ENCODE measurements at places on chromosomes 11 and 22.

GRCh38 chr22:22070371-22070824, 87.8 kb upstream of the TOP3B start:
- DNase-seq, result peak; percentile 68

- no peak for DNase-seq
These were observed 14.8 kb upstream of the FAM168A start for GRCh38 chr11:73612601-73613140.

DNA sequence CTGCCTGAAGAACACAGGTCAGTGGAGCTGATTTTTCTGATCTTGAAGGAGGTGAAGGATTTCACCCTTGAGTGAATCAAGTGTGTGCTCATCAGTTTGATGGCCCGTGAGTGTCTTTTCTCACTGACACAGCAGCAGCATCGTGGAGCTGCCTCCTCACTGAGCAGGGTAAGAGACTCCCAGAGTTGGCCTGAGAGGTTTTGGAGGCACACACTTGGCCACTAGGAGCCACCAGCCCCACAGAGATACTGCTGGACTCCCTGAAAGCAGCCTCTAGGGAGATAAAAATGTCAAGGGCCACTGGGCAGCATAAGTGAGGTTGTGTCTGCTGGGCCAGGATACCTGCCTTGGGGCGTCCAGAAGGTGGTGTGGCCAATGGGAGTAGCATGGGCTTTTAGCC, 245.4 kb downstream of the GRIK4 start:
- no peak for DNase-seq

- no peak for DNase-seq
These were observed 747.3 kb upstream of the TENM4 start for GRCh38 chr11:80188076-80188627.

DNA sequence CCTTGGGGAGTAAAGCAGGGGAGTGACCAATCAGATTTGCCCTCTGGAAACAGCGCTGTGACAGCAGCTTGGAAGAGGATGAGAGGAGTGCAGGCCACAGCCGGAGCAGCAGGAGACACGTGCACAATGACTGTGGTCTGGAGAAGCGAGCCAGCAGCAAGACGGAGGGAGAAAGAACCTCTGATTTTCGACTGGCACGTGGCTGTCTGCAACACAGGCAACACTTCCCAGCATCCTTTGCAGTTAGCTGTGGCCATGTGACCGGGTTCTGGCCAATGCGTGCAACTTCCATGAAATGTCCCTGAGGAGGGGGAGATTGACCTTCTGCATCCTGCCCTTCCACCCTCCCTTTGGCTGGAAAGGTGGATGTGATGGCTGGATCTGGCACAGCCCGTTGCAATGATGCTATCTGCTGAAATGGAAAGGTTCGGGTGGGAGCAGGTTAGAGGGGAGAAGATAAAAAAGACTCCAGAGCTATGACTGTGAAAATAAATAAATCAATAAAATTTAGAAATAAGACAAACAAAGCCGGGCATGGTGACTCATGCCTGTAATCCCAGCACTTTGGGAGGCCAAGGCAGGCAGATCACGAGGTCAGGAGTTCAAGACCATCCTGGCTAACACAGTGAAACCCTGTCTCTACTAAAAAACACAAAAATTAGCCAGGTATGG, 15.6 kb downstream of the PLA2G6 start:
- DNase-seq, result no peak

DNA sequence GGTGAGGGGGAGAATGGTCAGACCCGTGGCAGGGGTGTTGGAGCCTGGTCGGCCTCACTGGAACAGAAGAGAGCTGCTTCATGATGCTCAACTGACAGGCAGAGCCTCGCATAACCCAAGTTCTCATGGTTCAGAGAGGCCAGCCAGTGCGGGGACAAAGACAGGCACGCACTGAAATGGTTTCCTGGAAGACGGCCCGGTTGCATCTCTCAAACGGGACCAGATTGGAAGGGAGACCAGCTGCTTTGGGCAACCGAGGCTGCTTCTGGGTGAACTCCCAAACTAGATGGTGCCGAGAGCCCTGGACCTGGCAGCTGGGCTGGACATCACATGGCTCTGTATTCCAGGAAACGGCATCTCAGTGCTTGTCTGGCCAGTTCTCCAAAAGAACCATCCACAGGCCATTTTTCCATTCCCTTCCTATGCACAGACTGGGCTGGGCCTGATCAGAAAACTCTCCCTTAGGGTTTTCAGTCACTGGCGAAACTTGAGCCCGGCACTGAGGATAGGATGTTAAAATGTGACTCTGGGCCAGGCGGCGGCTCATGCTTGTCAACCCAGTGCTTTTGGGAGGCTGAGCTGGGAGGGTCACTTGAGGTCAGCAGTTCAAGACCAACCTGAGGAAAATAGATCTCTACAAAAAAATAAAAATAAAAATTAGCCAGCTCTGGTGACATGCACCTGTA, 80.1 kb upstream of the PRODH start:
- no peak for DNase-seq

DNA sequence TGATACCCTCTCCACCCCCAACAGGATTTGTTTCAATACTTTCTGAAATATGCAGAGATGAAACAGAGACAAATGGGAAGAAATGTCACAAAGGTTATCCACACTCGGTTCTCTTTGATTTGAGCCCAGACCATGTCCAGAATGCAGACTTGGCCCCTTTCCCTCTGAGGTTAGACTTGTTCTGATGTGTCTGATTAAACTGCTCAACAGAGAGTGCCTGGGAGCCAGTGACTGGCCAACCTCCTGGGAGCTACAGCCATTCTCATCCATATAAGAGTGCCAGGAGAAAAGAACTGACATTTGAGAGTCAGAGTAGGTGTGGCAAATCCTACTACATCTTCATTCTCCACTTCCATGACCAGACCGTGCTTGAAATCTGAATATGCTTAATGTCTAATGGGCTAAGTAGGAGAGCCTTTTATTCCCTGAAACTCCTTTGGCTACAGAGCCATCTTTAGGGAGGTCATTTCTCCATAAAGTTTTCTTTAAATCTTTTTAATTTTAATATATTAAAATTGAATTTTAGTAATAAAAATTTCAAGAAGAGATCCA, 201.4 kb downstream of the BLID start:
- no peak for DNase-seq

DNA sequence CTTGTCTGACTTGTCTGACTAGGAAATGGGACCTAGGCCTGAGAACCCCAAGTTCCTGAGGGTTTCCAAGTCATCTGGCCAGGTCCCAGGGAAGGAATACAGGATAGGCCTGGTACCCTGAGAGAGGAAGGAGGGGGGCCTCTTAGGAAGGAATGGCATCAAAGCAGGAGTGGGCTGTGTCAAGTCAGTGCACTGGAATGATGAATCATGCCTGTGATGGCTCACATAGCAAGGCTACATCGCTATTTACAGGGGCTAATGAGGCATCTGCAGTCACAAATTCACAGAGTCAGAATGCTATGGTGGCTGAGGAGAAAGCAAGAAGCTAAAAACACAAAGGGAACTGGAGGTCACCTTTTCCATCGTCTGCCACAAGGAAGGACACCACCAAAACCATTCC, 247.3 kb downstream of the NXPE2 start:
- DNase-seq, result no peak

DNA sequence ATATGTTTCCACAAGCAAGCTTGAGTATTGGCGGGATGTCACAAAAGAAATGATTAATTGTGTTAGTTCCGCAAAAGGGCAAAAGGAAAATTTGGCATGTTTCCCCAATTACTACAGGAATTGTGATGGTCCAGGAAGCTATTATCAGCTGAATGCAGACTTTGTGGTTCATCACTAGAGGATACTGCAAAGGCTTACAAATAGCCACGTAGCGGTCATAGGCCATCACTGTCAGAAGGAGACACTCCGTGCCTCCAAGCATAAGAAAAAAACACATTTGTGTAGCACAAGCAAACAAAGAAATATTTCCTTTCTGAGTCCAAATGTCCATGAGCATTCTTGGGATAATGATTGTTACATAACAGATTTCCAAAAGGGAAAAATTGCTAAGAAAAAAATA, 1.8 kb downstream of the OR10AG1 start:
- no peak for DNase-seq

DNA sequence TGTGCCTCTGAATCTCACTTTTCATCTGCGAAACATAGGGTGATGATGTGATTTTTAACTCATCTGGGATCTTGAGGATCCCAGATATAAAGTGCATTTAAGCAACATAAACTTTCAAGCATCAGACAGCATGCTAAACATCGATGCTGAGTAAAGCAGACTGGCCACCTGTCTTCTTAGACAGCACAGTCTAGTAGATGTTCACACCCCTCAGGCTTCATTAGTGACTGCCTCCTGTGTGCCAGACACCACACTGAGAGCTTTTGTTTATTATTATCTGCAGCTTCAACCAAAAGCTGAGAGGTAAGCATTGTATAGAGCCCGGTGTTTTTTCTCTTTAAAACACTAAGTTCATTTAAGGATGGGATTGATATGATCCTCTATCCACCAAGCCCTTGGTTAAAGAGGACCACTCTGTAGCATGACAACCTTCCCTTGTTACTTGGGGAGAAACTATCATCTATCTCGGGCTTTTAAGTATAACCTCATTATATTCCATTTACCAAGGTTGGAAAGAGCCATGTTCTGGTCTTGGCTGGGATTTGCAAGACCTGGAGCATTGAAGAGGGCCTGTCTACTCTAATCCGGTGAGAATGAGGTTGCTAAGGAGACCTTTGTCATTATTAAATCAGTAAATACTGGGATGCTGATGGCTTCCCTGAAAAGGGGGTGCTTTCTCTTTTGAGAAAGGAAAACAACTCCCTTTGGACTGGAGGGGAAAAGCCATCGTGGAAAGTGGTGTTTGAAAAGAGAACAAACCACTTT, 114.2 kb upstream of the SEZ6L start:
- no peak for DNase-seq

- DNase-seq, result no peak
These were observed 102.6 kb upstream of the SPON1 start for GRCh38 chr11:13859892-13860291.

DNA sequence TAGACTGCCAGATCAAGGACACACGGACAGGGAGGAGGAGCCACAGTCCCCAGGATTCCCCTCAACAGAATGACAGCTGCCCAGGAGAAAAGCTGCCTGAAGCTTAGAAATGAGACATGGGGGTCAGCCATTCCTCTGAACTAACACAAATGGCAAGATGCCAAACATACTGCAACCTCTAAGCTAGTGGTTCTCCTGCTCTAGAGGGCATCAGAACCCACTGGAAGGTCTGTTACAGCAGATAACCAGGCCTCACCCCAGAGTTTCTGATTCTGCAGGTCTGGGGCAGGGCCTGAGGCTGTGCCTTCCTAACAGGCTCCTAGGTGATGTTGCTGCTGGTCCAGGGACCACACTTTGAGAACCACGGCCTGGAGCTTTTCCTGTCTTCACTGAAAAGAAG, 28.6 kb upstream of the BID start:
- no peak for DNase-seq

- no peak for DNase-seq
These were observed 35.9 kb upstream of the ZBED5 start for GRCh38 chr11:10893714-10894151.

- no peak for DNase-seq
These were observed 100.0 kb downstream of the ADAMTS15 start for GRCh38 chr11:130548491-130548833.

DNA sequence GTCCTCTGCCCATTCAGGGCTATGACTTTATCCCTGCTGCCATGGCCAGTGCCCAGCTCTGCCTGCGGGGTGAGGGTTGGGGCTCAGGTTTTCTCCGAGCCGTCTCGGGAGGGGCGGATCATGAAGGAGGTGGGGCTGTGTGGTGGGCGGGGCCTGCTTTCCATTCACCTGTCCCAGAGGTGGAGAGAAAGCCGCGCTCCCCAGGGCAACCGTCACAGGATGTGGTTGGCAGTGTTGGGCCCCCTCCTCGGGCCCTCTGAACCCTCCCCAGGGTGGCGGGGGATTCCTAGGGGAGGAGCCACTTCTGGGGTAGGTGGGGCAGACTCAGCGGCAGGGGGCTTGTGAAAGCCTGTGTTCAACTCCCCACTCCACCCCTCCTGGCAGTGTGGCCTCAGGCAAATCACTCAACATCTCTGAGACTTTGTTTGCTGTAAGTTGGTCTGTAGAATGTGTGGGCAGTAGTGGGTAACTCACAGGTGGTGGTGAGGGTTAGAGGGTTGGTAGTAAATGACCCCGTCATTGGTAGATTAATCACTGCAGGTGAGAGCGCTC, 50.3 kb downstream of the CD6 start:
- DNase-seq, result no peak

- peak; percentile 11 for DNase-seq
These were observed 50.5 kb upstream of the SHANK2 start for GRCh38 chr11:71302911-71303310.

DNA sequence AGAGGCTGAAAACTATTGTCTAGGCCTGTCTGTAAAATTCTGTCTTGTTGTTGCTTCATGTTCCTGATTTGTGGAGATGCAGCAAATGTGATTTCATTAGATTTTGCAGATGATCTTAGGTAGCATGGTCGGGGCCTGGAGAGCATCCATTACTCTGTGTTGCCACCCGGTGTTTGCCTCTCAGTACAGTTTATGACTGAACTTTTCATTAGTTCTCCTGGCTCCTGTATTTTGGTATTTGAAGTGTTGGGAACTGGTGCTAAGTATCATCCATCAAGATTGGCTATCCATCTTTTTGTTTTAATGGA, 7.7 kb downstream of the YWHAH start:
- DNase-seq, result no peak

- DNase-seq, result no peak
These were observed 43.9 kb upstream of the YPEL1 start for GRCh38 chr22:21779444-21779843.

GRCh38 chr11:74233683-74234082, 62.6 kb downstream of the PPME1 start:
- no peak for DNase-seq

GRCh38 chr22:45722006-45722405, 50.4 kb downstream of the ATXN10 start:
- DNase-seq, result no peak

GRCh38 chr11:1071571-1072115, 3.0 kb upstream of the MUC2 start:
- DNase-seq, result no peak

- DNase-seq, result no peak
These were observed 103.5 kb upstream of the OR5AK2 start for GRCh38 chr11:56885177-56885576.
